ENCODE measurements at places on chromosomes 7 and 10.

DNA sequence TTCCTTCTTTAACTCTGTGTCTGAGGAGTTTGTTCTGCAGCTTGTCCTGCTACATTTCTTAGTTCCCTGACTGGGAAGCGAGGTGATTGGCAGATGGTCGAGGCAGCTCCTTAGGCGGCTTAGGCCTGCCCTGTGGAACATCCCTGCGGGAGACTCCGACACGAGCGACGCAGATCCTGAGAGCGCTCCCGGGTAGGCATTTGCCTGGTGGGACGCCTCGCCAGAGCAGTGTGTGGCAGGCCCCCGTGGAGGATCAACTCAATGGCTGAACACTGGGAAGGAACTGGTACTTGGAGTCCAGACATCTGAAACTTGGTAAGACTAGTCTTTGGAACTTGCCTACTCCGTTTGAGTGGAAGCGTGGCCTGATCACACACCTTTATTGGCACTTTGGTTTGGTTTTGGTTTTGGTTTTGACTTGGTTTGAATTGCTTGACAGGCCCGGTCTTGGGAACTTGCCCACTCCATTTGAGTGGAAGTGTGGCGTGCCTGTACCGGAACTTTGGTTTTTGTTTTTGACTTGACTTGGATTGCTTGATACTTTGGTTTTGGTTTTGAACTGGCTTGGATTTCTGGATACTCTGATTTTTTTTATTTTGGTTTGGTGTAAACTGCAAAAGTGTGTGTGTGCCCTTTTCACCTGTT lies 42.6 kb downstream of the MAP3K8 start:
- DNase-seq, result no peak

DNA sequence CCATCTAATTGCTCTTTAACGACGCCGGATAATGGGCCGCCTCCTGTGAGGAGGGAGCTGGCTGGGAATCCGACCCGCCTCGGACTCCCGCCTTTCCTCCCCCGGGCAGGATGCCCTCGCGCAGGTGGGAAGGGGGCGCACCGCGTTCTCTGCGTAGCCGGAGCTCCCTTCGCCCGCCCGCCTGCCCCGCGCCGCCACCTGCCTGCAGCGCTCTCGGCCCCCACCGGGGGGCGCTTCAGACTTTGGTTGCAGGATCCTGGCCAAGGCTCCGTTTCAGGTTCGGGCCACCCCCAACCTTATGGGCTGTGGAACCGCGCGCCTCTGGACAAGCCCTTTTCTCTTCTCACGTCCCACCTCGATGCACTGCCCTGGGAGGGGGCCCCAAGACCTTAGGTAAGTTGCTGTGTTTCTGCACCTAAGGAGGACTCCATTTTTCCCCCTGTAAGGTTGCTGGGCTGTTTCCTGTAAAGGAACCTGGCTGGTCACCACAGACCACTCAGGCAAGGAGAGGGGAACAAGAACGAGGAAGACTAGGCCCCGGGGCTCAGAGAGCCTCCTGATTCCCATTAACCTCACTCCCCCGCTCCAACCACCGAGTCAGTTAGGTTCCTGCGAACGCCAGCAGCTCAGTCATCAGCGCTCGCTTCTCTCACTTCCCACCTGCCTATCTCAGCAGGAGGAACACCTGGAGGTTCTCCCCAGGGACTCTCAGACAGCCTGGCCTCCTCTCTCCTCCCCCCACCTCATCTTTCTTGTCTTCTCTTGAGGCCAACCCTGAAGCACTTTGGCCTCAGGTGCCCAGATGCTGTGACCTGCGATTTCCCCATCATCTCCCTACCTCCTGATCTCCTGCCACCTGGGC lies 11.3 kb upstream of the KAZALD1 start:
- DNase-seq, result peak; percentile 18

GRCh38 chr10:60362461-60362860 lies 27.2 kb downstream of the ANK3 start:
- no peak for DNase-seq

GRCh38 chr10:63375458-63375857 lies 90.3 kb downstream of the JMJD1C start:
- no peak for DNase-seq

DNA sequence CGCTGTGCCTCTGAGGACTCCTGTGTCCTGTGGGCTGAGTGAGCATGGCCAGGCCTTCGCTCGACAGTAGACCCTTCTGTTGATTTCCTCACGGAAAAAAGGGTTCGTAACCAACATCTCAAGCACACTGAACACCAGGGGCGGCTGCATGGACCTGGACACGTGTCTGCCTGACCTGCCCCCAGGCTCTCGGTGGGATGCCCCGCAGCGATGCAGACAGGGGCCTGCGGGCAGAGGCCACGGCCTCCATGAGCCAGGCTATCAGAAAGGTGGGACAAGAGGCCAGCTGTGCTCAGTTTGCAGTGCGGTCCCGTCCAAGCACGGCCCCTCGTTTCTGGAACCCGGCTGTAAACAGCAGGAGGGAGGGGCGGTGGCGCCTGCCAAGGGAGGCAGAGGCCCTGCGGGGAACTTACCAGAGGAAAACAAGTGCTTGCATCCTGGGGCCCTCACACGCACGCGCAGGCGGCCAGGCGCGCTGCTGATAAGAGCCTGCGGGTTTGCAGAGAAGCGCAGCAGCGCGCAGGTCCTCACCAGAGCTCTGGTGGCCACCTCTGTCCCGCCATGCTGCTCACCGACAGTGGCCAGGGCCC lies 10.6 kb downstream of the GPR146 start:
- no peak for DNase-seq

- DNase-seq, result no peak
These were observed 89.6 kb upstream of the CTBP2 start for GRCh38 chr10:125249948-125250347.

- no peak for DNase-seq
These were observed 2.0 kb downstream of the REPIN1 start for GRCh38 chr7:150370612-150371071.

DNA sequence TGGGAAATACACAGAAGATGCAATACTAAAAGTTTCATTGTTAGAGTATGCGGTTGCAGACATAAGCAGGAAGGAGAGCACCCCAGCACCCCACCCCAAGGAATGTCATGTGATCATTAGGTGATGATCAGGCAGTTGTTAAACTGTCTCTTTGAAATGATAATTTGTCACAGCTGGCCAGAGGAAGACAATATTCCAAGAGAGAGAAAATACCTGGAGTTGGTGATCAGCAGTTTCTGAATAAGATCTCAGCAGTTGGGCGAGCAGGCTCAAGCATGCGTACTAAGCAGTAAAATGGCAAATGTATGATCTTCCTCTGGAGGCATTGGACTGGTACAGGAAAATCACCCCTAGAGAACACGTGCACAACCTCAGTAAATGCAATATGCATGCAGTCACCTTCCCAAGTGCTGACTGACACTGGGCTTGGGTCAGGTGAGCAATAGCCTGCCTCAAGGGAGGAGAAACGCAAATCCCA lies 250.1 kb upstream of the MBL2 start:
- no peak for DNase-seq

- no peak for DNase-seq
These were observed 236.0 kb downstream of the MAGI2 start for GRCh38 chr7:79217468-79217867.

GRCh38 chr10:73167458-73167782 lies 388 bp downstream of the ECD start:
- no peak for DNase-seq

- no peak for DNase-seq
These were observed 46.6 kb downstream of the AGMO start for GRCh38 chr7:15515252-15515651.

- no peak for DNase-seq
These were observed 305.0 kb downstream of the GPR37 start for GRCh38 chr7:124460555-124460954.

DNA sequence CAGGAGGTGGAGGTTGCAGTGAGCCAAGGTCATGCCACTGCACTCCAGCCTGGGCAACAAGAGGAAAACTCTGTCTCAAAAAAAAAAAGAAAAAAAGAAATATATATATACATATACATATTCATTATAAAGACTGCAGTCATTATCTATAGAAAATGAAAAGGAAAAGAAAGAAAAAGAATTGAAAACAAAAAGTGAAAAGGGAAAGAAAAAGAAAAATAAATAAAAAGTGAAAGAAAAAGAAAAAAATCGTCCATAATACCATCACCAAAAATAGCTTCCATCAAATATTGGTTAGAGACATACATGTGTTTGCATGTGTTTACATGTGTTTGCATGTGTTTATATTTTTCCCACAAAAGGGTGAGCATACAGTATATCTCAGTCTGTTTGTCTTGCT lies 105.5 kb upstream of the PARD3 start:
- no peak for DNase-seq

DNA sequence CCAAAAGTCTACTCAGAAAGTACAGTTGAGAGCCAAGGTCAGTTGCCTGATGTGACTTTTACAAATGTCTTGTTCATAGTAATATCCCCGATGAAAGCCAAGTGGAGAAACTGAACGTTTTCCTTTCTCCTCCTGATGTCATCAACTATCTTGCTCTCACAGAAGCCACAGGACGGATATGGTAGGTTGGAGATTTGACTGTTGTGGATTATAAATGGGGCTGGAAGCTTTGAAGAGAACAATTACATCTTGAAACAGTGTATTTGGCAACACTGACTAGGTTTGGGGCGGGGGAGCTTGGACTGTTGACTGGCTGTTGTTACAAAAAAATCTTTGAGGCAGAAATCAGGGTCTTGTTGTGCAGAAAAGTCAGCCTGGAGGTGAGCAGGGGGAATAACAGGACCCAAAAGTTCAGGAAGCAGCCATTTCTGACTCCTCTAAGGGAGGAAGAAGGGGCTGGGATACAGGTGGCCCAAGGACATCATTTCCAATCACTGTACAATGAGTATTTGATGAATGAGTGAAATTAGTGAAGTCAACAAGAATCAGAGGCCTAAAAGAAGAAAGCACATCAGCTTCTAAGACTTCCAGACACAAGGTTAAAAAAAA lies 24.3 kb downstream of the PLEKHS1 start:
- DNase-seq, result no peak

DNA sequence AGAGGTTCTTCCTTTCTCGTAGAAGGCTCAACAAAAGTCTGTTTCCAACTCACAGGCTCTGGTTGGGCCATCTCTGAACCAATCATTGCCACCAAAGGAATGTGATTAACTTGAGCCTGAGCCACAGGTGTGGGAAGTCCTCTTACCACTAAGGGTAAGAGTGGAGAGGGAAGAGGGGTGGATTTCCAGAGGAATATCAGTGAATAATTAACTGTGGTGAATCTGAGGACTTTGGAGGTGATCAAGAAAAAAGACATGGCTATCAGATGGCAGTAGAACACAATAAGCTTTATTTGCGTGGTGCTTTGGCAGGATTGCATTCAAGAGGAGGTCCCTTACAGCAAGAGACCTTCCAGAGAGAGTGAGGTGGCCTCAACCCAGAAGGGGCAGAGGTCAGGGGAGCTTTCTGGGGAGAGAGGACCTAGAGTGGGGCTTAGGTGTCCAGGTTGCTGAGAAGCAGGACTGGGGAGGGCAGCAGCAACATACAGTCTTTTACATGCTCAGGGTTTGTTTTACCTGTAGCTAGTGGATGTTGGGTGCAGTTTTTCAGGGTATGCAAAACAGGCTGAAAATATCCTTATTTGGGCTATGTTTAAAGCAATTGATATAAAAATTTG lies 61.4 kb downstream of the BBS9 start:
- no peak for DNase-seq

DNA sequence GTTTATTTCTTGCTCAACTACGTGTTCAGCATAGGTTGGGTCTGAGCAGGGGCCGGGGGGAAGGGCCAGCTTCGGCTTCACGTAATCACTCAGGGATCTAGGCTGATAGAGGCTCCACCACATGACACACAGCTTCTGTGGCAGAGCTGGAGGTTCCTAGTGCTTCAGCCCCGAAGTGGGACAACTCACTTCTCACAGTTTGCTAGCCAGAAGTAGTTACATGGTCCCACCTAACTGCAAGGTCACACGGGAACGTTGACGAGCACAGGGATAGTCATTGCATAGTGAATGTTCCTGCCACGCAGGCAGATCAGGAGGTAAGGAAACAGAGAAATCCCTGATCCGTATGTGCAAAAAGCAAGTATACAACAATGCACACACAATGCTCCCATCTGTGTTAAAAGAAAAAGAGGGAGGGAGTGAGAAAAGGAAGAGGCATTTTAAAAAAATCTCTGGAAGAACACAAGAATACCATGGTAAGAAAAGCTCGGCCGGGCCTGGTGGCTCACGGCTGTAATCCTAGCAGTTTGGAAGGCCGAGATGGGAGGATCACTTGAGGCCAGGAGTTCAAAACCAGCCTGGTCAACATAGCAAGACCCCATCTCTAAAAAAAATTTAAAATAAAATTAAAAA lies 16.9 kb downstream of the SMURF1 start:
- no peak for DNase-seq

DNA sequence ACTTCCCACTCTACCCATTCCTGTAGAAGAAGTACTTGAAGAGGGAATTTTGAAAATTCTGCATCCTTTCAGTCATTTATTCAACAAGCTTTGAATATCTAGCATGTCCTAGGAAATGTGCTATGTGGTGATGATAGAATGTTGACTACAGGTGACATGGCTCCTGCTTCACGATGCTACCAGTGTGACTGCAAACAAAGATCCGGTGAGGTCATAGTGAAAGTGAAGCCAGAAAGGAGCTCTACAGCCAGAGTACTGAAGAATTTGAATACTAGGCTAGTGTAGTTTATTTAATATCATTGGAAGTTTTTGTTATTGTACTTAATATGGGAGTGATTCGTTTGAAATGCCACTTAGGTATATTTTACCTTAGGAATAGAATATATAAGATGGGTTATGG lies 348.1 kb downstream of the TFEC start:
- no peak for DNase-seq

DNA sequence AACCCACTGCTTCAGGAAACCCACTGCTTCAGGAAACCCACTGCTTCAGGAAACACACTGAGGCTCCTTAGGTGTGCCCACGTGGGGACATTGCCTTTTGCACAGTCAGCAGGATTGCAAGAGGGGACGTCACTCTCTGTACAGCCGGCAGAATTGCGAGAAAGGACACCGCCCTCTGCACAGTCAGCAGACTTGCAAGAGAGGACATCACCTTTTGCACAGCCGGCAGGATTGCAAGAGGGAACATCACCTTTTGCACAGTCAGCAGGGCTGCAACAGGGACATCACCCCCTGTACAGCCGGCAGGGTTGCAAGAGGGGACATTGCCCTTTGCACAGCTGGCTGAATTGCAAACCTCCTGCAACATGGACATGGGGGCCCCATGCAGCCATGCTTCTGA lies 407.6 kb downstream of the GLRX3 start:
- DNase-seq, result no peak

GRCh38 chr7:154610903-154611302 lies 392.0 kb downstream of the PAXIP1 start:
- no peak for DNase-seq
